ENCODE measurements at places on chromosomes 5 and 9.

- no peak for DNase-seq
These were observed 12.9 kb upstream of the RHOBTB3 start for GRCh38 chr5:95718203-95718602.

DNA sequence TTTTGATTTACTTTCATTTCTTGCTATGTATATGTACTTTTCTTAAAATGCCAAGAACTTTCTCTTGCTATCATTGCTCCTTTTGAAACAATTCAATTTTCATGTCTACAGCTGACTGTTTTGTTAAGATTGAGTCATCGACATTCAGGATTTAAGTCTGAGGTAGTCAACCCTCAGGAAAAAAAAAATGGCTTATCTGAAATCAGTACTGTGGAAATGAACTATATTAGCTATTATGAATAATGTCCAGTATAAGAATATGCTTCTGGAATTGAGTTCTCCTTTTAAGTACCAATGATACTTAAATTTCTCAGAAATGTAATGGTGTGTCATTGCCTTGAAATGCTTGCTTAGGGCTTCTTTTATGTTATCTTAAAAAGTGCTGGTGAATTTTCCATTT, 37.9 kb downstream of the TNFAIP8 start:
- DNase-seq, result no peak

- DNase-seq, result peak; percentile 78
These were observed 6.1 kb upstream of the DPM2 start for GRCh38 chr9:127943731-127944144.

GRCh38 chr5:68396722-68397121, 181.2 kb downstream of the PIK3R1 start:
- no peak for DNase-seq

GRCh38 chr5:102801371-102801770, 46.3 kb downstream of the PAM start:
- peak; percentile 65 for DNase-seq

GRCh38 chr9:28808042-28808441, 1234.8 kb upstream of the C9orf72 start:
- DNase-seq, result no peak

- no peak for DNase-seq
These were observed 2.8 kb downstream of the MGAT4B start for GRCh38 chr5:179803651-179804554.

GRCh38 chr5:135991429-135991828, 36.6 kb upstream of the LECT2 start:
- DNase-seq, result no peak

DNA sequence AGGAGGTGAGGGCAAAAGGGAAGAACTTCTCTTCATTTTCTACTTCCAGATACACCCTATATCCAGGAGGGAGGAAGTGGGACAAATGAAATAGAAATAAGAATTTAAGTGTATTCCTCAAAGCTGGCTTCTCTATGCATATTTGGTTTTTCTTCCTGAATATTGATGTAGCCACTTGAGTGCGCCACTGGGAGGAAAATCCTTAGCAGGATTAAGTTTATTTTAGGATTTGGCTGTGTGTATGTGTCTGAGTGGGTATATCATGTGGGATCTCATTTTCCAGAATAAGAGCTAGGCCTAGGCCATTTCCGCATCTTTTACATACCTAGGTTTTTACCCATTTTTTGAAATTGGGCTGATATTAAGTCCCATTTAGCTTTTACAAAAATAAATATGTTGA, 42.5 kb downstream of the MAP1B start:
- DNase-seq, result no peak
